ENCODE measurements at places on chromosomes 13 and 19.

GRCh38 chr13:109088624-109088917 is 459.2 kb downstream of the MYO16 start:
- no peak for DNase-seq

DNA sequence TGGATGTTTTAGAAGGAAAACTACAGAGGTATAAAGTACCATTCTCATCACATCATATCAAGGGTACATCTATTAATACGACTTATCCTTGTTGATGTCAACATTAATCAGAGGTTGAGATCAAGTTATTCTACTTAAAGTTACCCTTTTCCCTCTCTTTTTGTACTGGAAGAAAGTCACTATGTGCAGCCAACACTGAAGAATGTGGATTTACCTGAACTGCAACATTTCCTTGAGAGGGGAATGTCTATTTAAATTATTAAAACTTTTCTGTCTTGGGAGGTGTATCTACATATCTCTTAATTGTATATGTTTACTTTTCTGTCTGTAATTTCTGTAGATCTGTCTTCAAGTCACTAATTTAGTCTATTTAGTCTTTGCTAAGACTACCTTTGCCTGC is 2.5 kb upstream of the FBXL3 start:
- DNase-seq, result no peak

- no peak for DNase-seq
Observed at GRCh38 chr13:35990196-35990595, 141.0 kb downstream of the DCLK1 start.

GRCh38 chr13:97951376-97951775 is 2.1 kb upstream of the IPO5 start:
- no peak for DNase-seq

- DNase-seq, result no peak
Observed at GRCh38 chr13:28820099-28821051, at the start of gene MTUS2. Gene MTUS2 (plus strand): TSS chr13:28820339.

DNA sequence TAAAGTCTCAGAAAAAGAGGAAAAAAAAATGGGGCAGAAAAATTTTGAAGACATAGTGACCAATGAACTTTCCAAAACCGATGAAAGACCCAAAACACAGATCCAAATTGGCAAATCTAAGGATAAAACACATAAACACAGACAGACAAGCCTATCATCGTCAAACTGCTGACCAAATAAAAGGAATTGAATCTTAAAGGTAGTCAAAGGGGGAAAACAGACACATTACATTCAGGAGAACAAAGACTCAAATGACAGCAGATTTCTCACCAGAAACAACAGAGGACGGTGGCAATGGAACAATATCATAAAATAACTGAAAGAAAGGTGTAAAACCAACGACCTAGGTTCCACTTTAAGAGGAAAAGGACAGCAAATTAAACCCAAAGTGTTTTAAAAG is 10.2 kb downstream of the RBM26 start:
- DNase-seq, result no peak

DNA sequence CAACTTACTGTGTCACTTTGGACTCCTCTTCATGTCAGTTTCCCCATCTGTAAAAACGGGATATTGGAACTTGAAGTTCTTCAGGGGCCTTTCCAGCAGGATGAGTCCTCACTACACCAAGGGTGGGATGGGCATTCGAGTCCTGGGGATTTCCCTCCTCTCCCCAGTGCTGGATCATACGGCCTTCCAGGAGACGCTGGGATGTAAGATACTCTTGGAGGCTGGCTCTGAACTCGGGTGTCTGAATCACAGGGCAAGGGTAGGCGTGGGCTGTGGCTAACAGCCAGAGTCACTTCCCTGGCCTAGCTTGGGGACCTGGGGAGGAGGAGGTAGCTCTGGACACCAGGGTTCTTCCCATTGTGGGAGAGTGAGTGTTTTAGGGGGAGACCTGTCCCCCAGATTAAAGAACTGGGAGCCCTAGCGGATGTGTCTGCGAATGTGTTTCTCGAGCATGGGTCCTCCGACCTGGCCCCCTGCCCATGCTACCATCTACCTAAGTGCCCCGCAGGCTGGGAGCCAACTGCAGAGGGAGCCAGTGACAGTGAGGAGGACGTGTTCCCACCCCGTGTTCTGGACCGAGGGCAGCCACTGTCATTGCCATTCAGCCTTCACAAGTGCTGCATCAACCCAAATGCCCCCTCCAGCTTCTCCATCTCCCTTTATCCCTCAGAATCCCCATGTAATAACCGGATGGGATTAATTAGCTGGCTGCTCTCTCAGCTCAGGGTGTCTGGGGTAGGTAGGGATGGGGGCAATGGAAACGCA is 2.4 kb upstream of the CYTH2 start:
- no peak for DNase-seq

GRCh38 chr19:41350735-41351338 is 2.9 kb downstream of the TGFB1 start:
- no peak for DNase-seq

GRCh38 chr13:31045286-31046081 is 113.0 kb downstream of the TEX26 start:
- peak; percentile 54 for DNase-seq

GRCh38 chr19:14400951-14401431 is 18.1 kb downstream of the DDX39A start:
- DNase-seq, result no peak

- DNase-seq, result no peak
Observed at GRCh38 chr19:42255766-42256745, 1.1 kb upstream of the ERF start.

GRCh38 chr13:49214917-49215376 is 5.2 kb upstream of the MLNR start:
- no peak for DNase-seq
